ENCODE measurements at places on chromosomes 11 and 22.
A peak's percentile ranks its signal among the peaks of the same experiment; 100 is the strongest.

DNA sequence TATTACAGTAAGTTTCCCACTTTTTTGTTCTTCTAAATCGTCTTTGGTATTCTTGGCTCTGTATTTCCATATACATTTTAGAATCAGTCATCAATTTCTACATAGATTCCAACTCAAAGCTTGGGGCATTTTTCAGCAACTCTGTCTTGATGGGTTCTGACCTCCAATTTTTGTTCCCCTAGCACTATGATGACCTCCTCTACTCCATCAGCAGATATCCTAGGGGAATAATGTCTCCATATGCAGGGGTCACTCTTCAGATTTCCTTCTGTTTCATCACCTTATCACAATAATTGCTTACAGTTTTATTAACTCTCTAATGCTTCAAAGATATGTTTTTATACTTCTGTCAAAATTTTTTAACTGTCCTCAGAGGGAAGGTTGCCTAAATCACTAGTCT, 91.3 kb upstream of the TP53AIP1 start:
- DNase-seq, result no peak

DNA sequence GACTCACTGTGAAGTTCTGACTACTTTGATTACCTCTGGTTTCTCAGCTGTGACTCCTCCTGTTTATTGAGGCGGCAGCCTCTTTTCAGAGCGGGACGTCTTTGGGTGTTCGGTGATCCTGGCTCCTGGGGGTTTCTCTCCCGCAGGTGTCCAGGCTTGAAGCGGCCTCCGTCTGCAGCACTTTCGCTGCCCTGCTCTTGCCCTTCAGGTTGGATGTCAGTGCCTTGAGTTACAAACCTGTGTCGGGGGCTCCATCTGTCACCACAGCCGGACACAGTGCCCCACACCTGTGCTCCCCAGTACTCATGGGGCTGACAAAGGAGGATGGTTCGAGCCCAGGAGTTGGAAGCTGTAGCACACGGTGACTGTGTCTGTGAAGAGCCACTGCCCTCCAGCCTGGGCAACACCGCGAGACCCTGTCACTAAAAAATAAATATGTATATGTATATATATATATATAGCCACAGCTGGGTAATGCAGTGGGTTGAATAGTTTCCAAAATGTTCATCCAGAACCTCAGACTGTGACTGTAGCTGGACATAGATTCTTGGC, 104.1 kb downstream of the BRD1 start:
- DNase-seq, result no peak

DNA sequence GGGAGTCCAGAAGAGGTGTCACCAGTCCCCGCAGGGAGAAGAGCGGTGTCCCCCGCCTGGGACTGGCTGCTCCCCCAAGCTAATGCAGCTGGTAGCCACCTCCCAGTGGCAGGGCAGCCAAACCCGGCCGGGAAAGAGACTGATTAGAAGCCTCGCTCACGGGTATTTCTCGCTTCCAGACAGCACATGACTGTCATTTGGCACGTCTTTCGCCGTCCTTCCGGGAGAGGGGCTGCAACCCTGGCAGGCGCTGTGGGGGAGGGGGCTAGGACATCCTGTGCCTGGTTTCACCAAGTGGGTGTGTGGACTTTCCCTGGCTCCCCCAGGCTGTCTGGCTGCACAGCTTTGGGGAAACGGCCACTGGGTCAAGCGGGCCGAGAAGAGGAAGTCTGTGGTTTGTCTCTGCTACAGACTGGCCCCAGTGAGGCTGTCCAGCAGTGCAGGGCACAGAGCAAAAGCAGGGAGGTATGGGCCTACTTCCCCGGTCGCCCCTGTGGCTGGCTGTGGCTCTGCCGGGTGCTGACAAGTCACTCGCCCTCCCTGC, 3.8 kb downstream of the CD81 start:
- DNase-seq, result no peak

DNA sequence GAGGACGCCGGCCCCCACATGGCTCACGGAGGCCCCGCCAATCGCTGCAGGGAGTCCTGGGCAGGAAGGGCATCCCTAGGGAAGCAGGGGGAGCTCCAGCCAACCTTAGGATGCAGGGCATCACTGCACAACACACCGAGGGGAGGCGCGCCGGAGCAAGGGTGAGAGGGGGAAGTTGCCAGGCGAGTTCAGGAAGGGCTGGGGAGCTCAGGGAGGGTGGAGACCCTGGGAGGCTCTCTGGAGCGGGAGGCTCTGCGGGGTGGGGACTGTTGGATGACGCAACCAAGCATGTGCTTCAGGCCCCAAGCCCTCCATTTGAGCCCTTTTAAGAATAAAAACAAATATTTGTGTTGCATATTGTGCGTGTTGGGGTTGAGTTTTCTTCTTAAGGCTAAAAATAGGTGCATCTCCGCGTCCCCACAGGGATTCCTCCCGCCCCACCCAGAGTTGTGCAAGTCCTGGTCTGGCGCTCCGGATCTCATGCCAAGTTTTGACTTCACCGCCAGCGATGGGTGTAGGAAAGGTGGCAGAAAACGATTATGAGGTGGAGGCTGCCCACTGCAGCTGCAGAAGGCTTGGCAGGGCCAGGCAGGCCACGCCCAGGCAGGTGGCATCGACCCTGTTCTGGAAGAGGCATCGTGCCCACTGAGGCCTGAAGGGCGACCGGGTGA, 65.2 kb downstream of the WNT7B start:
- DNase-seq, result no peak

DNA sequence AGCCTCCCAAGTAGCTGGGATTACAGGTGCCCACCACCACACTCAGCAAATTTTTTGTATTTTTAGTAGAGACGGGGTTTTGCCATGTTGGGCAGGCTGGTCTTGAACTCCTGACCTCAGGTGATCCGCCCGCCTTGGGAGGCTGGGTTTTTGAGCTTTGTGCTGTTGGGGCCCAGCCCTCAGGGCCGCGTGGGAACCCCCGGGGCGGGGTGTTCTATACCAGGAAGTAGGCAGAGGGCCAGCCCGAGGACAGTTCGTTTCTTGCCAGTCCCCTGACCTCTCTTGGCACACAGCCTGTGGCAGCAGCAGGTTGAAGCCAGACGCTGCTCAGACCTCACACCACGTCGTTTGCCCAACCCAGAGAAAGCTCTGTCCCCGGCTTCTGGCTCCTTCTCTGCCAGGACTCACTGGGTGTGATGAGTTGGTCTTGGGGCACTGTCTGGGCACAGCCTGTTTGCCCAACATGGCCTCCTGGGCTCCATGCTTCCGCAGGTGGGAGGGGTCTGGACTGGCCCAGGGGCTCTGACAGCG, 24.9 kb upstream of the CHKA start:
- DNase-seq, result no peak

DNA sequence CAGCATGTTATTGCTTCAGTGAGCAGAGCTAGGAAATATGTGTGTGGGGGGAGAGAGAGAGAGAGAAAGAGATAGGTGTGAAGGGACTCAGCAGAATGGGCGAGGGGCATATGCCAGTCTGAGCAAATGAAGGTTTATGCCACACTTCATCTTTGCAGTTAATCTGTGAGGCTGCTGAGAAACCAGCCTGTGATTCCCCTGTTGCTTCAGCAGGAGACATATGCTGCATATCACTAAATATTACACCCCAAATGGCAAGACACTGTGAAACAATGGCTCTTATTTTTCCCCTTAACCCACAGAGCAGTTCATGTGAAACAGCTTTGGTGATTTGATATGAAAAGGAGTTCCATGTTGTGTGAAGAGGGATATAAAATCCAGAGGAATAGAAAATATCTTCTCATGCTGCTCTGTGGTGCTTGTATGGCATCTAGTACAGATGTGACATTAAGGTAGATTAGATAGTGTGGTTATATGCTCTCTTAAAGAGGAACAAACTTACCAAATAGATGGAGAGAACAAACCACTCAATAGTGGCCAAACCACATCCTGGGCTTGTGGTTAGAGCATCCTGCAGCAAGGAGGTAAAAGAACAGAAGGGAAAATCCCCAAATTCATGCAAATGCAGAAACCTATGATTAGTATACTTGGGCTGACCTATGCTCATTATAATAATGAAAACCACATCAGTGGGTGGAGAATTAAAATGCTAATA, 864.2 kb downstream of the FAM181B start:
- no peak for DNase-seq

- DNase-seq, result no peak
These were observed 17.3 kb upstream of the PLET1 start for GRCh38 chr11:112277941-112278340.

DNA sequence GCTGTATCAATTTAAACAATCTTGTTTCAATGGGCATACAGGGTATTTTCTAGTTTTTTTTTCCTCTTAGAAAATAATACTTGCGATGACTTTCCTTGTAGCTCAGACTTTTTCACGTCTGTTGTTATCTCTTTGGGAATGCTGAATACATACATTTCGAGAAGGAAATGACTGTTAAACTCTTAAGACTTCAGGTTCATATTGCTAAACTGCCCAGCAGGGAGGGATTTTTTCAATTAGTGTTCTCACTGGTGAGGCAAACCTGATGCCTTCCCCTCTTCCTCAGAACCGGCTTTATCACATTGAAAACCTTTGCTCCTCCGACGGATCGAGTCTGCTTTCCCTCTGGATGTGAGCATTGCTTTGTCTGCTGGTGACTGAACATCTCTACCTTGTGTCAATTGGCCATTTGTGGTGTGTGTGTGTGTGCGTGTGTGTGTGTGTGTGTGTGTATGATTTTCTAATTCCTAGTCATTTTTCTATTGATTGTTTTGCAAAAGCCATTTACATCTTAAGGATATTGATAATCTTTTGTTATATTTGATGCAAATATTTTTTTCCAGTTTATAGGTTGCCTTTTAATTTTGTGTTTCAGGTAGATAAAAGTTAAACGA, 6.6 kb downstream of the NEAT1 start:
- peak; percentile 32 for DNase-seq

DNA sequence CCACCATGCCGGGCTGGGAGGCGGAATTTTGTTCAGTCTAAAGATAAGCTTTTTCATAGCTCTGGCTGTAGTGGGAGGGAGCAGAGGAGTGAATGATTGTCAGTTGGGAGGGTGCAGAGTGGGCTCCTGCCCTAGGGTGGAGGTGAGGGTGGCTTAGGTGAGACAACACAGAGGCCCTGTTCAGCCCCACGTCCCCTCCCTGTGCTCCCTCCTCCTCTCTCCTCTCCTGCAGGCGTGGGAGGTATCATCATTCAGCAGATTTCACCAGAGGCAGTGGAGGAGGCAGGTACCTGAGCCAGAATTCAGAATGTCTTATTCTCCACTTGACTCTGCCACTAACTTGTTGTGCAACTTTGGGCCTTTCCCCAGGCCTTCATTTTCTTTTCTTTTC, 1.7 kb upstream of the THRSP start:
- DNase-seq, result no peak

GRCh38 chr22:35548722-35549112, 8.1 kb downstream of the RASD2 start:
- peak; percentile 62 for DNase-seq

- DNase-seq, result peak; percentile 18
These were observed 8.1 kb downstream of the EHD1 start for GRCh38 chr11:64870176-64870892.

DNA sequence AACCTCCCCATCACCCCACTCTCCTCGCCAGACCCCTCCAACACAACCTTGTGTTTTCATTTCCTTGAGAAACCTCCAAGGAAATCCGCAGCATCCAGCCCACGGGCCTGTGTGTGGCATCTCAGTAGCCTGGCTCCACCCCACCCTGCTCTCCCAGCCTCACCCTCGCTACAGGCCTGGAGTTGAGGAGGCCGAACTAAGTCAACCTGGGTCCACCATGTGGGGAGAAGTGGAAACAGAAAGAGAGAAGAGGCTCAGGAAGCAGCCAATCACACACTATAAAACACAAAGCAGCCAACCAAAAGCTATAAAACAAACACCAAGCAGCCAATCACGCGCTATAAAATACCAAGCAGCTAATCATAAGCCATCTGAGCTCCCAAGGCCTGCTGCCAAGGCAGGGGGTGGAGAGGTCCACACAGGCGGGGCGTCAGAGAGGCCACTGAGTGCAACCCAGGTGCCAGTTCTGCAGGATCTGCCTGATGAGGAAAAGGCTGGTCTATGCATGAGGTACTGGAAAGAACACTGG, 72.0 kb downstream of the MICAL3 start:
- no peak for DNase-seq

- DNase-seq, result peak; percentile 55
These were observed 1.8 kb upstream of the RASD2 start for GRCh38 chr22:35538801-35539321.

- DNase-seq, result no peak
These were observed 27.8 kb downstream of the CREB3L1 start for GRCh38 chr11:46305295-46305694.

DNA sequence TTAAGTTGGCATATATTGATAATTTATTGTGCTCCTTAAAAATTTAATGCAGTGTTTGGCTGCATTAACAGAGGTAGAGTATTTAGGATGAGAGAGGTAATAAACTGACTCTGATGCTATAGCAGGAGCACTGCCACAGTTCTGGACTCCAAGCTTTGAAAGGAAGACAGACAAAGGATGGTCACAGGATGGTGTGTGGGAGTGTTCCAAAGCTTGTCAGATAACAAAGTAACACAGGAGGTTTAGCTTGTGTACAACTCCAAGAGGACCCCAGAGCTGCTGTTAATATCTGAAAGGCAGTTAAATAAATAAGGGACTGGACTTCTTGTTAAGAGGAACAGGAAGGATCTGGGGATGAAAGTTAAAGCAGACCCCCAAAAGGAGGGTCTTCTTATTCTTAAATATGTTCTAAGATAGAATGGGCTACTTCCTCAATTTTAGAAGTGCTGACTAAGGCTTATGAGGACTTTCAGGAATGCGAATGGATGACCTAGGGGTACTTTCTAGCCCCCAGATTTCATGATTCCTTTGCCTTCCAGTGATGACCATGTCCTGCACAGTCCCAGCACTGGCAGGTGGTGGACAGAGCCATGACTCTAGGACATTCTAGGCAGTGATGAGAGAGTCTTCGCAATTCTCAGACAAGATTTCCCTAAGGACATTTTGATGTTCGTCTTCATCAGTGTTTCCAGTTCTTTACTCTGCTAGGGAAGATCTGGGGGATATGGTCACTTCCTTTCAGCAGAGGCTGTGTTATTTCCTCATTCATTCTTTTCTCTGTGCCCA, 149.1 kb upstream of the RASSF10 start:
- peak; percentile 13 for DNase-seq

DNA sequence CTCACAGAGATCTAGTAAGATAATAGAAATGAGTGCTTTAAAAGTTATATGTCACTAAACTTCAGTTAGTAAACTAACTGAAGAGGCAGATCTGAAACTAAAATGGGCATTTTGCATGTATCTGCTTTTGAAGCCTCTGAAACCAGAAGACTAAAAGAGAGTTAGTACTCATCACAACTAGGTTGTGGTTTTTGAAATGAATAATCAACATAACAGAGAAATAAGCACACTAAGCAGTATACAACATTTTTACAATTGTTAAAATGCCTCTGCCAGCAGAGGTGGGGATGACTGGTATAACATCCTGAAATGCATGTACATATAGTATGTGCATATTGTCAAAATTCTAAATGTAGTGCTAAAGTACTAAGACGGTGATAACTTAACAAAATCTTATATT, 564.5 kb downstream of the DLG2 start:
- DNase-seq, result no peak

GRCh38 chr11:44942029-44942955, 8.4 kb downstream of the TP53I11 start:
- DNase-seq, result no peak

DNA sequence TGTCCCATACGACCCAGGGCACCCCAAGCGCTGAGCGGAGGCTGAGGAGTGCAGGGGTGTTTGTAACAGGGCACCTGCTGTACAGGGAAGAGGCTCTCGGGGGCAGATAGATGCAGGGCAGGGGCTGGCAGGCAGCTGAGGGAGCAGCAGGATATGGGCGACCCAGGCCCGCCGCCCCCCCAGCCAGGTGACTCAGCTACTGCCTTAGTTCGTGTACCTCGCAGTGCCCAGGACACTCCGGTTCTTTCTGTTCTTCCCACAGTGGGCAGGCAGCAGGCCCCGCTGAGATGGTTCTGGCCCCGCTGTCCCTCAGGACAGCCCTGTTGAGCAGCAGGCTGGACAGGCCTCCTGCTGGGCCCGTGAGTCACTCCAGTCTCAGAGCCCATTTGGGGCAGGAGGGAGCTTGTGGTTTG, 16.2 kb downstream of the PHLDA2 start:
- no peak for DNase-seq
